ENCODE measurements at places on chromosomes 7 and 10. TPM values are rescaled to one million over a fixed set of nuclear protein-coding genes. Genes with fewer than 3 reads are reported as not detected.

Gene NRG3
- not detected for total RNA-seq

Gene CALCR
- total RNA-seq: not detected

Gene ASB4
- total RNA-seq: not detected

Gene SFRP4
- total RNA-seq: 1.4 TPM

Gene GIMAP5
- 16.8 TPM for total RNA-seq

Gene RELN
- 2.2 TPM for total RNA-seq

Gene MAT1A
- total RNA-seq: not detected

Gene UNCX
- not detected for total RNA-seq

Gene SPAM1
- total RNA-seq: not detected

Gene WNT8B
- total RNA-seq: not detected

Gene NPY
- total RNA-seq: 5.8 TPM

Gene ARL4A
- 53.0 TPM for total RNA-seq

Gene TMEM139
- total RNA-seq: 0.49 TPM

Gene GRM3
- not detected for total RNA-seq

Gene EN2
- total RNA-seq: 0.15 TPM

Gene LGI1
- not detected for total RNA-seq

Gene SEMA3C
- 115 TPM for total RNA-seq

Gene NUTM2A
- total RNA-seq: 2.7 TPM

Gene KCNH2
- 37.3 TPM for total RNA-seq

Gene DLX6
- total RNA-seq: not detected

Gene CCDC146
- total RNA-seq: 8.7 TPM

Gene CYP3A7
- not detected for total RNA-seq

Gene CTAGE6
- 1.1 TPM for total RNA-seq

Gene DOCK1
- total RNA-seq: 52.4 TPM

Gene CREB5
- 29.9 TPM for total RNA-seq

Gene ADCYAP1R1
- 20.3 TPM for total RNA-seq

Gene HOXA5
- 25.2 TPM for total RNA-seq

Gene MRLN
- total RNA-seq: not detected

Gene SGMS1
- 66.6 TPM for total RNA-seq
